ENCODE measurements at places on chromosomes 13 and 19. TPM values are rescaled to one million over a fixed set of nuclear protein-coding genes. Genes with fewer than 3 reads are reported as not detected.
A peak's percentile ranks its signal among the peaks of the same experiment; 100 is the strongest.

GRCh38 chr19:43438291-43439031 lies 23.8 kb downstream of the TEX101 start:
- no peak for DNase-seq

- no peak for DNase-seq
Measured at GRCh38 chr13:80054806-80055205, 286.1 kb downstream of the SPRY2 start.

- no peak for DNase-seq
Measured at GRCh38 chr19:57282011-57282643, 1.8 kb downstream of the ZNF460 start.

GRCh38 chr13:31827707-31828106 lies 88.4 kb downstream of the RXFP2 start:
- no peak for DNase-seq

- no peak for DNase-seq
Measured at GRCh38 chr19:956766-957440, 27.2 kb upstream of the WDR18 start.

DNA sequence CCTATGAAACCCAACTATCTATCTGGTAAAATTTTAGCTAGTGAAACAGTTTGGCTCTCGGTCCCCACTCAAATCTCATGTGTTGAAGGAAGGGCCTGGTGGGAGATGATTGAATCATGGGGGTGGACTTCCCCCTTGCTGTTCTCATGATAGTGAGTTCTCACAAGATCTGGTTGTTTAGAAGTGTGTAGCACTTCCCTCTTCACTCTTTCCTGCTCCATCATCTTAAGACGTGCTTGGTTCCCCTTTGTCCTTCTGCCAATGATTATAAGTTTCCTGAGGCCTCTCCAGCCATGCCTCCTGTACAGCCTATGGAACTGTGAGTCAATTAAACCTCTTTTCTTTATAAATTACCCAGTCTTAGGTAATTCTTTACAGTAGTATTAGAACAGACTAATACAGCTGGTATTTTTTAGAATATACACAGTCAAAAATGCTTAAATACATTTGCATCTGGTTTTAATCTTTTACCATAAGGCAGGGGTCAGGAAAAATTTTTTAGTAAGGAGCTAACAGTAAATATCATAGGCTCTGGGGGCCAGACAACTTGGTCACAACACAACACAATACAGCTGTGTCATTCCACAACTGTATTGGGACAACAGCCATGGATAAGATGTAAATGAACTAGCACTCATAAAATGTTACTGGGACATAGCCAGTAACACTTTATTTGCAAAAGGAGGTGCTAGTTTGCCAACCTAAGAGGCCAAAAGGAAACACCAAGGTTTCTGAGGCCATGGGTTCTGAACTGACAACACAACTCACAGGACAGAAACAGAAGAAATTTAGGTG lies 24.3 kb downstream of the DZIP1 start:
- DNase-seq: no peak

DNA sequence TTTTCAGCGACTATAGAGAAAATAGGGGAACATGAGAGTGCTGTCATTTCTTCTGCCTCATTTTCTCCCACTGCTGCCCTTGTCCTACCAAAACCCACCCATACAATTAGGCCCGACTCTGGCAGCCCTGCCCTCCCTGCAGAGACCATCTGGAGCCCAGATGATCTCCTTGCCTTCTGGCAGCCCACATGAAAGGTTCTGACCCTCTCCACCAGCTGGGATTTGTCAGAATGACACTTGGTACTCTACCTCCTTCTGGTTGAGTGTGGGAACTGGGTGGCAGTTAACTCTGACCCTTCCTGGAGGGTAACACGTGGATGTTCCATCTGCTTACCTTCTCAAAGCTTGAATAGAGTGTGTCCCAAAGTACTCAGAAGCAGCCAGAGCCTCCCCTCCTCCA lies 21.0 kb upstream of the SIAH3 start:
- DNase-seq: no peak

DNA sequence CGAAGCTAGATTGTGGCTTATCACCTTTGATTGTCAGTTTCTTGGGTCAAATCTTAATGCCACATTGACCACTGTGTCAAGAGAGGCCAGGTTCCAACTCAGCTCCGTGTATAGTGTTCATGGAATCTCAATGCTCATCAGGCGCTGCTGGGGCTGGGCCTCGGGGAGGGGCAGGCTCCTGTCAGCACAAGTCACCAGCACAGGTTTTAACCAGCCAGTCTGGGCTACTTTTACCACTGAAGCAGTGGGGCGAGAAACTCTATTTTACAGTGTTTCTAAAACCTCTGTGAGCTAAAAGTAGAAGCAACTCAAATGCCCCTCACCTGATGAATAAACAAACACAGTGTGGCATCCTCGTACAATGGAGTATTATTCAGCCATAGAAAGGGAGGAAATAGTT lies 118.7 kb upstream of the GJB6 start:
- no peak for DNase-seq

GRCh38 chr19:17455308-17456123 lies 5.2 kb downstream of the NXNL1 start:
- no peak for DNase-seq

GRCh38 chr13:31046711-31047279 lies 114.3 kb downstream of the TEX26 start:
- peak; percentile 64 for DNase-seq

- no peak for DNase-seq
Measured at GRCh38 chr19:34308381-34309367, 54.3 kb downstream of the GARRE1 start.

GRCh38 chr19:45440873-45441654 lies 17.3 kb upstream of the ERCC1 start:
- no peak for DNase-seq

- no peak for DNase-seq
Measured at GRCh38 chr19:15437355-15438123, 12.2 kb downstream of the WIZ start.

Gene ZNF841
- total RNA-seq: 62.0 TPM

Gene CGB8
- total RNA-seq: not detected

Gene RPL18
- total RNA-seq: 1,113 TPM

Gene ZNF708
- 37.9 TPM for total RNA-seq

Gene CRB3
- 4.4 TPM for total RNA-seq

Gene ZNF98
- 2.7 TPM for total RNA-seq

Gene SPRED3
- 0.05 TPM for total RNA-seq
